ENCODE measurements at places on chromosomes 16 and 17.

GRCh38 chr17:6435968-6436367 lies 1.0 kb upstream of the AIPL1 start:
- DNase-seq = peak; percentile 30

- DNase-seq = no peak
Measured at GRCh38 chr16:12572316-12572985, 231.2 kb downstream of the CPPED1 start.

DNA sequence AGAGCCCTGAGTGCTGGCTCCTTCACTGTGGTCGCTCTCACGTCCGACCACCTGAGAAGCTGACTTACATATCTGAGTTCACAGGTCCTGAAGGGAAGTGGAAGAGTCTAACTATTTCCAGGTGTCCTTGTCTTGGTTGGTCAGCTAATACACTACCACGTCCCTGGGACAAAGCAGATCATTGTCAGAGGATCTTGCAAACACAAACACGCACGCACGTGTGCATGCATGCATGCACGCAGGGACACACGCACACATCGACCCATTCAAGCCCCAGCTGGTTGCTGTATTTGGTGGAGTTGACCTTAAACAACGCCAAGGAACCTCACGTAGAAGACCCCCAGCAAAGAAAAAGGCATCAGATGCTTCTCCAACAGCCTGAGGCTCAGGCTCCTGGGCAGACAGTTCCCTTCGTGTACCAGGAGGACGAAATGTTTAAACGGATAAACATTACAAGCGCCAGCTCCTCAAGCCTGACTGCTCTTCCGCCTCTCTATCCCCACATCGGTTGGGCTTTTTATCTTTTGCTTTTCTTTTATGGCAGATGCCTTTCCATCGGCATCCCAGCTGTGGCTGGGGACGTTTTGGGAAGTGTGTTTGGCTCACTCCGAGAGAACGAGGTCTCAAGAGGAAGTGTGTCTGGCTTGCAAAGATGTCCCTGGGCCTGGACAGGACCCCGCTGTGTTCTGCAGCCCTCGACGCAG lies 95.8 kb downstream of the TBC1D16 start:
- DNase-seq = no peak

- no peak for DNase-seq
Measured at GRCh38 chr17:51479303-51479702, 219.0 kb downstream of the UTP18 start.

- no peak for DNase-seq
Measured at GRCh38 chr16:88132836-88133506, 181.7 kb downstream of the BANP start.

DNA sequence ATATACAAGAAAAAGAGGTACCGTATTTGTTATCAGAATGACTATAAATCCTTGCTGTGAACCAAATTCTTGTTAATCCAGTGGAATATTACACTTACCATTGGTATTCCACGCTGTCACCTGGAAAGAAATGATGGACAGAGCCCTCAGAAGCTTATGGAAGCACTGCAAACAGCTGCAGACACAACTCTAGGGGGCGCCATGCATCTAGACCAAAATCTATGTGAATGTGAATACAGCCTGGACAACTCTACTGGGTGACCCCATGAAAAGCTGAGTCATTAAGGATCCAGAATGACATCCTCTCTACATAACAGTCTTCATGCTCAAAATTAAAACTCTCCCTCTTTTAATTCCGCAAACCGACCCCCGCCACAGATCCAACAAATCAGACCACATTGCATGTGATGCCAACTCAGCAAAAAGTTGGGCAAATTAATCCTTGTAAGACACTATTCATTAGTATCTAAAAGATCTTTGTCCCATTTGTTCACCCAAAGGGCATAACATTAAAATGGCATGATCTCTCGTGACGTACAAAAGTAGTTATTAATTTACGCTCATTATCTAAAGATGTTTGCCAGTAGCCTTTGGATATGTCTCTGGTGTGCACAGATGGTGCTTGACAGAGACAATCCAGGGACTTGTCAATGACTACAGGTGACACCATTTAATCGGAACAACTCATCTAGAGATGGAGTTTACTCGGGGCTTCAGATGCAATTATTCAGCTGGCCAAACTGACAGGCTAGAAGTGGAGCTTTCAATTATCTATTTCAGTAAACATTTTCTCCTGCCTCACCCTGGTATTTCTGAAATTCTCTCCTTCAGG lies 552.7 kb upstream of the PSMD7 start:
- DNase-seq = no peak

DNA sequence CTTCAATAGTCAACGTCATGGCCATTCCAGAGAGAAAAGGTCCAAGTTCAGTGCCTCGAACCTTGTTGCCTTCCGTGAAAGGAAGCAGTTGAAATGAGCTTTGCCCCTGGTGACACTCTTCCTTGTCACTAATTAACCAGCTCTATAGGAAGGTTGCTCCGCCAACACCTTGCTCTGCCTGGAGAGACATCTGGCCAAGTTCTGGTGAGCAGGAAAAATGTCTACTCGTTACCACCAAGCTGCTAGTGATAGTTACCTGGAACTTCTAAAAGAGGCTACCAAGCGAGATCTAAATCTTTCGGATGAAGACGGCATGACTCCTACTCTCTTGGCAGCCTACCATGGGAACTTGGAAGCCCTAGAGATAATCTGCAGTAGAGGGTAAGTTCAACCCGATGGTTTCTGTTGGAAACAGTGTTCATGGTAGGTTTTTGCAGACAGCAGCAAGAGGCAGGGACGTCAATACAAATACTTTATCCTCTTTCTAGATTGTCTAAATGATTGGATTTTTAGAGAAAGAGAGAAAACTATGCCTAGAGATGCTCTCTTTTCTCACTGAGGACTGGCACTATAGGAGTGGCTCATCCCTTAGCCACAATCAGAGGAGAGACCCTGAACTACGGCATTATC lies at the start of gene ANKS4B:
Gene ANKS4B (plus strand): TSS at position 179 of the 630 bp plus-strand sequence. CDS start 39 bp downstream, at position 218.
- no peak for DNase-seq

DNA sequence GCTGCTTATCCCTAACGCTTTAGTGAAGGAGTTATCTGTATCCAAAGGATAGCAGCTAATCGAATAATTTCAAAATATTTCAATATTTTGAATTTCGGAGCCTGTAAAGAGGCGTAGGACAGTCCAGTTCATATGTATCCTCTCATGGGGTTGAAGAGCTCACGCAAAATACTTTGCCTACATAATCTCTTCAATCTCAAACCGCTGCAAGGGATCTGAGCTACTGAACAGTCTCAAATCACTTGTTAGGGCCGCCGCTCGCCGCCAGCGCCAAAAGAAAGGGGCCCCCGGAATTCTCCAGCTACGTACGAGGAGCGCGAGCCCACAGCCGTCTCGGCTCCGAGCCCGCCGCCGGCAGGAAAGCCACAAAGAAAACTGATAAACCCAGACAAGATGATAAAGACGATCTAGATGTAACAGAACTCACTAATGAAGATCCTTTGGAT lies 601 bp upstream of the RFWD3 start:
- no peak for DNase-seq

GRCh38 chr17:9855036-9855435 lies 29.3 kb downstream of the GLP2R start:
- DNase-seq = no peak

DNA sequence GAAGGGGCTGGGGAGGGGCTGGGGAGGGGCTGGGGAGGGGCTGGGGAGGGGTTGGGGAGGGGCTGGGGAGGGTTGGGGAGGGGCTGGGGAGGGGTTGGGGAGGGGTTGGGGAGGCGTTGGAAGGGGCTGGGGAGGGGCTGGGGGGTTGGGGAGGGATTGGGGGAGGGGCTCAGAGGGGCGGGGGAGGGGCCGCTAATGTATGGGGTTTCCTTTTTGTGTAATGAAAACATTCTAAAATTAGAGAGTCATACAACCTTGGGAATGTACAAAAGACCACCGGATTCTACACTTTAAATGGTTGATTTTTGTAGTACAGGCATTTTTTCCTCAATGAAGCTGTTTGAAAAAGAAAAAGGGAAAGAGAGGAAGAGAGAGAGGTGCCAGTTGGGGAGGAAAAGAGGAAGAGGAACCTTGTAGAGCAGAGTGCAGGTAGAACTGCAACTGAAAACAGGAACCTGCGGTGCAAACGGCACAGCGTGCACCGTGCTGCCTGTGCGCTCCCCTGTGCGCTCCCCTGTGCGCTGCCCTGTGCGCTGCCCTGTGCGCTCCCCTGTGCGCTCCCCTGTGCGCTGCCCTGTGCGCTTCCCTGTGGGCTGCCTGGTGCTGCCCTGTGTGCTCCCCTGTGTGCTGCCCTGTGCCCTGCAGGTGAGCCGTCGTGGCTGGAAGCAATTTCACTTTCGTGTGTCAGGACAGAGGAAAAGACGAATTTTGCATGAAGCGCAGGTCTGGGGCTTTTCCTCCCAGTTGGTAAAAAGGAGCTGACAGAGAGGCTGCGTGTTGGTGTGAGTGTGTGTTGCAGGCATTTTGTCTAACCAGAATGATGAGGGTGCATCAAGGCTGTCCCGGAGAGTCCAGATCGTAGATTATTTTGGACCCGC lies 40.8 kb downstream of the METRNL start:
- no peak for DNase-seq

GRCh38 chr16:85330694-85331188 lies 218.5 kb upstream of the CIBAR2 start:
- no peak for DNase-seq

DNA sequence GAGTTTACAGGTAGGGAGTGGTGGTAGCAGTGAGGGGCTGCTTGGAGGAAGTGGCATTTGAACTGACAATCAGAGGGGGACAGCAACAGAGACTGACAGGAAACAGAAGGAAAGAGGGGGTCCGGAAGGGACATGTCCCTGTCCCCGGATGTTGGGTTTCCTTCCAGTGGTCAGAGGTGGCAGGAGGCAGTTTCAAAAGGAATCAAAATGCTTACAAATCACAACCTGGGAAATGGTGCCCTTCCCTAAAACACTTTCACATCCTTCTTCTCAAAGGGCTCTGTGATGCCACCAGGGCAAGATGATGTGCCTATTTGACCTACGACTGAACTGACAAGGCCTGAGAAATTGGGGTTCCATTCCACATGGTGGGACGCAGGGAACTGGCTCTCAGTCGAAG lies 19.7 kb downstream of the ADGRG1 start:
- no peak for DNase-seq

DNA sequence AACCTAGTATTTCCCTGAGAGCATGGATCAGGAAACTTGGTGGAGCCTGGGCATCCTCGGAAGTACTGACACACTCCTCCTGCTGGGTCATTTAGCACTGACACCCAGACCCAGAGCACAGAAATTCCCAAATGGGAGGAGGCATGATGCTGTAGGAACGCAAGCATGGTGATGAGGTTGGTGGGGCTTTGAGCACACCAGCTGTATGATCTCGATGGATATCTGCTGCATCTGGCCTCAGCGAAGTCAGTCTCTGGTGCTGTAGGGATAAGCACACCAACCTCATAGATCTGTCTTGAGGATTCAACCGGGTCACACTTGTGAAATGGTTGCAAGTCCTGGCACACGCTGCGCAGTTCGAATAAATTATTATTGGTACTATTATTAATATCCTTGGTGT lies 52.5 kb downstream of the SHISA6 start:
- DNase-seq = no peak
